ENCODE measurements at places on chromosomes 2 and 18.

DNA sequence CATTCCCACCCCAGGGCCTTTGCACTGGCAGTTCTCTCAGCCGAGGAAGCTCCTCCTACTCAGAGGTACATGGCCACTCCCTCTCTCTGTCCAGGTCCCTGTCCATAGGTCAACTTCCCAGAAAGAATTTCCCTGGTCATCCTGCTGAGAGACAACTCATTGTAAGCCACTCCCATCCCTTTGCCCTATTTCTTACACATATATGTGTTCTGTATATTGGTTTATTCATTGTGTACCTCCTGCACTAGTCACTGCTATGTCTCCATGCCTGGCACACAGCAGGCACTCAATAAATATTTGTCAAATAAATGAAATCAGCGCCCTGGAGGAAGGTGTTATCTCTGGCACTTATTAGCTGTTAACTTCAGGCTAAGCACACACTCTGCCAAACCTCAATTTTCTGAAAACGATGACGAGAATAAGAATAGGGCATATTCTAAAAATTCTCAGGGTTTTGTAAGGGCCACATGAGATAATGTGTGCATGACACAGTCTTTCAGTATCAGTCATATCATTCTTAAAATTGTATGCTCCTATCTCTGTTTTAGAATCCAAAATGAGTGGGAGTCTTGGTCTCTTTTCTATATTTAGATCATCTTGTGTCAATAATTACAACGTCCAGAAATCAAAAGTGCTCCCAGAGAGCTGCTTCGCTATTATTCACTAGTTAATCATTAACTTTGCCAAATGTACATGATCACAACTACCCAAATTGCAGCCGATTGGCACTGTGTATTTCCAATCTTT lies 198.0 kb downstream of the ALK start:
- no peak for DNase-seq

- no peak for DNase-seq
These were observed 102.7 kb downstream of the SMIM21 start for GRCh38 chr18:75324686-75325257.

DNA sequence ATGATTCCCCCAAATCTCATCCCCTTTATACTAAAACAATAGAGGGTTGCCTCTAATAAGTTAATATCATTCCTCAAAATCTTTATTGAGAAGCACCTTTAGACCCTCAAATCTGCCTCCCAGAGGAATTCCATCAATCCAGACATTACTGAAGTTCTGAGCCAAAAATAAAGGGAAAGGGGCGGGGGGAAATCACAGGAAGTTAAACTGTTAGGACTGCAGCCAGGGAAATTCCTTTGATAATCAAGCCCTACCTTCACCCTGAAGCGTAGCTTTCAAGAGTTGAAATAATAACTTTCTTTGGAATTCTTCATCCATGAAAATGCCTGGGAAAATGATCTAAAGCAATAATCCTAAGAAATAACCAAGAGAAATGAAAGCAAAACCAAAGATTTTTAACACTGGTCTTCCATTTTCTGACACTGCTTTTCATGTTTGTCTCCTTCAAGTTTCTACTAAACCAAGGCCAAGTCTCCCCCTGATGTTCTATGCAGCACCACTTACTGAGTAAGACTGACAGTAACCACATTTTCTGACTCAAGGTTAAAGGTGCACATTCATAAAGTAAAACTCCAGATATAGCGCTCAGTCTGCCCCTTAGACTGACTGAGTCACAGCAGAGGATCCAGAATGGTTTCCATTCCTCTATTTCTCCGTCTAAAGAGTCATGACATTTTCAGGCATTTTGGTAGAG lies 78.2 kb downstream of the TCF4 start:
- DNase-seq = no peak

GRCh38 chr2:212672186-212672585 lies 133.6 kb upstream of the ERBB4 start:
- no peak for DNase-seq

DNA sequence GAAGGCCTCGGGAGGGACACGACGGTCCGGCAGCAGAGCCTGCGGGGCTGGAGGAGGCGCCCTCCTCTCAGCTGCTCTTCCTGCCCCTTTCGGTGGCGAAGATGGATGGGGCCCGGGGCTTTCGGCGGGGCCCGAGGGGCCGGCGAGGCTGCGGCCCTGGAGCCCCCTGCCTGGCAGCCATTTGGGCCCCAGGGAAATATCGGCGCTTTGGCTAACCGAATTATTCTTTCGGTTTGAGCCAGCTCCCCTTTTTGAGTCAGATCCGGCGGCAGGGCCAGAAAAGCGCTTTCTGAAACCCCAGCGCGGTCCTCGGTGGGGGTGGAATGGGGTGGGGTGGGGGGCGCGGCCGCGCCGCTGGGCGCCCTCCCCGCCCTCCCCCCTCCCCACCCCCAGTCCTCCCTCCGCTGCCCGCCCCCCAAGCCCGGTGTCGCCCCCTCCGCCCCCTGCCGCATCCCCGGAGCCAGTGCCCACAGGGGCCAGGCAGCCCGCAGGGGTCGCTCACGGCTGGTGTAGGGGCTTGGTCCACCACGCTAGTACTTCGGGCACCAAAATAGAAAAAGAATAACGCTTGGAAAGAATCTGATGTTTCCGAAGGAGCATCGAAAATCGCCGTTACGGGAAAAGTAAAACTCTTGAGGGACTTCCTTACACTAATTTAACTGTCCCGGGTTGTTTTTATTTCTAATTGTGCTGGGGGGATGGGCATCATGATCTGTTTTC lies 9.1 kb upstream of the ARID5A start:
- DNase-seq = no peak

DNA sequence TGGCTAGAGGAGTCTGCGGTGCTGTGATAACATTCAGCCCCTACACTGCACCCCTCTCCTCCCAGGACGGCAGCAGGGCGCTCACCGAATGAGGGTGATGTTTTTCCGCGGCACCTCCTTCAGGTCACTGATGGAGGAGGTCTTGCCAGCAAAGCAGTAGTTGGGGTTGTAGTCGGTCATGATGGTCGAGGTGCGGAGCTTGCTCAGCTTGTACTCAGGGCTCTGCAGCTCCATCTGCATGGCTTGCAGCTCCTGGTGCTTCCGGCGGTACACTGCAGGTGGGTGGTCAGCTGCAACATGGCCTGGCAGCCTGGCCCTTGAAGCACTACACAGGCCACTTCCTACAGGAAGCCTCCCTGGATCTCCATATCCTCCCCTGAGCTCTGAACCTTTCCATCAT lies 108.0 kb downstream of the CLIP4 start:
- DNase-seq = peak; percentile 61

DNA sequence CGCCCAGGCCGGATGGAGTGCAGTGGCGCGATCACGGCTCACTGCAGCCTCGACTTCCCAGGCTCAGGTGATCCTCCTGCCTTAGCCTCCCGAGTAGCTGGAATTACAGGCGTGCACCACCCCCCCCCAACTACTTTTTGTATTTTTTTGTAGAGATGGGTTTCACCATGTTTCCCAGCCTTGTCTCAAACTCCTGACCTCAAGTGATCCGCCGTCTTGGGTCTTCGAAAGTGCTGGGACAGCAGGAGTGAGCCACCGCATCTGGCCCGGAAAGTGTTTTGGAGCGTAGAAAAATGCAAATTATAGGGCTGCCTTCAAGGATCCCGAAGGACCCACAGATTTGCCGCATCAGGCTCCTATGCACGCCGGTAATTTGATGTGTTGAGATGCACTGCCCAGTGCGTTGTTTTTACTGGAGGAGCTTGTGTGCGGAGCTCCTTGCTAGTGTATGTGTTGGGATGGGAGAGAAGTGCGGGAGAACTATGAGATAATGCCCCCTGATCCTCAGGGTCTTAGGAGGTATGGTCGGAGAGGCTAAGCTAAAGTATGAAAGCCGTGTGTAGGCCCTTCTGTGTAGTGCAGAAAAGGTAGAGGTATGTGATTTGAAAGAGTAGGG lies 1.2 kb upstream of the CLASP1 start:
- DNase-seq = no peak

DNA sequence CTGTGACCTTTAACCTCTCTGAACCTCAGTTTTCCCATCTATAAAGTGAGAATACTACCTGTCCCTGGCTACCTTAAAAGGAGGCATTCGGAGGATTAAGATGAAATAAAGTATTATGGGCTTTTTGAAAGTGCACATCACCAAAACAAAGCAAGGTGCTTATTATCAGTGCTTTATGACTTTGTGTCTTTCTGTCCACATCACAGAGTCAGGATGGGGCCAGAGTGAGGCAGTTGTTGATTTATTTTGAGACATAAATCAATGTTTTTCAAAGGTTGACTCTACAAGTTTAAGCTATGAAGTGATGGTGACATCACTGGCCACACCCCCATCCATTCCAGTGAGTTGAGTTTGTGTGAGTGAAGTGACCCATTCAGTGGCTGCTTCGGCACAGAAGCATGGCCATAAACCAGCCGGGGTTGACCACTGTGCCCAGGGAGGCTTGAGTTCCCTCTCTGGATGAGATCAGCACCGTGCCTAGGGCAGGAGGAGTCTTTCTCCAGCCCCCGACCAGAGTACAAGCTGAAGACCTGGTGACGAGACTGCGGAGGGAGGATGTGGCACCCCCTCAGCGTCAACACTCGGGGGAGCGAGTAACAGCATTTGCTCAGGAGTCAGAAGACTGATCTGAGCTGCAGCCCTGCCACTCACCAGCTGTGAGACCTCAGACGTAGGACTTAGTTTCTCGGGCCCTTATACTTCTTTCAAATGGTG lies 89.0 kb upstream of the PPP1CB start:
- no peak for DNase-seq
